ENCODE measurements at places on chromosomes 7 and 10. TPM values are rescaled to one million over a fixed set of nuclear protein-coding genes. Genes with fewer than 3 reads are reported as not detected.

PPP1R9A gene
- 48.4 TPM for total RNA-seq

ZNF488 gene
- total RNA-seq: 0.12 TPM

CLDN4 gene
- 16.8 TPM for total RNA-seq

CALHM1 gene
- not detected for total RNA-seq

CFAP43 gene
- total RNA-seq: 0.16 TPM

CCDC3 gene
- total RNA-seq: 12.2 TPM

CCL24 gene
- total RNA-seq: not detected

AZGP1 gene
- total RNA-seq: 128 TPM

CREB5 gene
- 29.9 TPM for total RNA-seq

OR13A1 gene
- not detected for total RNA-seq

SDK1 gene
- 7.9 TPM for total RNA-seq

STEAP4 gene
- 35.9 TPM for total RNA-seq

ELN gene
- 427 TPM for total RNA-seq

JMJD1C gene
- 76.2 TPM for total RNA-seq

NPTX2 gene
- total RNA-seq: 49.8 TPM

FLNC gene
- 1,162 TPM for total RNA-seq

LRMDA gene
- 8.8 TPM for total RNA-seq

OR6B1 gene
- not detected for total RNA-seq

UMAD1 gene
- 17.1 TPM for total RNA-seq

VIPR2 gene
- total RNA-seq: 13.3 TPM

TAS2R3 gene
- not detected for total RNA-seq

TMEM196 gene
- 0.22 TPM for total RNA-seq

SPDYE11 gene
- not detected for total RNA-seq

FFAR4 gene
- total RNA-seq: not detected

OPALIN gene
- not detected for total RNA-seq

SPDYE8 gene
- total RNA-seq: not detected

CADPS2 gene
- total RNA-seq: 205 TPM

GGCT gene
- total RNA-seq: 28.1 TPM

C10orf143 gene
- total RNA-seq: 5.4 TPM

LBX1 gene
- not detected for total RNA-seq

GIMAP1 gene
- total RNA-seq: 7.5 TPM

PRSS37 gene
- total RNA-seq: not detected

CBLL1 gene
- total RNA-seq: 65.8 TPM

Measured in gastroesophageal sphincter (tissue), 4 donors.